ENCODE measurements at places on chromosomes 1 and 21. TPM values are rescaled to one million over a fixed set of nuclear protein-coding genes. Genes with fewer than 3 reads are reported as not detected.

OR4F16 gene
- total RNA-seq = 0.32 TPM

NBPF8 gene
- total RNA-seq = 19.0 TPM

NEGR1 gene
- 13.8 TPM for total RNA-seq

NR0B2 gene
- not detected for total RNA-seq

SEMA4A gene
- 0.43 TPM for total RNA-seq

FCRL1 gene
- total RNA-seq = not detected

UBL4B gene
- not detected for total RNA-seq

LRRC8B gene
- 0.86 TPM for total RNA-seq

C1QA gene
- not detected for total RNA-seq

TSPEAR gene
- total RNA-seq = not detected

FAM78B gene
- total RNA-seq = not detected

FAM72D gene
- total RNA-seq = 0.43 TPM

KCNA10 gene
- not detected for total RNA-seq

FAM151A gene
- not detected for total RNA-seq

KCNK1 gene
- total RNA-seq = 2.6 TPM

PLXNA2 gene
- 1.9 TPM for total RNA-seq

AIRE gene
- total RNA-seq = not detected

CRNN gene
- total RNA-seq = not detected

AADACL3 gene
- total RNA-seq = not detected

FCGR3B gene
- total RNA-seq = not detected

CTTNBP2NL gene
- 20.9 TPM for total RNA-seq

GRHL3 gene
- total RNA-seq = not detected

MMP23B gene
- total RNA-seq = 11.0 TPM

C1orf56 gene
- total RNA-seq = 2.6 TPM

ZNF683 gene
- total RNA-seq = not detected

AMY1A gene
- not detected for total RNA-seq

CSMD2 gene
- total RNA-seq = 3.0 TPM

FAM163A gene
- under 0.01 TPM for total RNA-seq

PRR9 gene
- total RNA-seq = not detected

TNN gene
- total RNA-seq = not detected

CFAP141 gene
- not detected for total RNA-seq

OR2T8 gene
- not detected for total RNA-seq

LCE1D gene
- not detected for total RNA-seq

KRTAP13-2 gene
- total RNA-seq = not detected

GIPC2 gene
- total RNA-seq = 0.43 TPM

MCOLN3 gene
- total RNA-seq = 0.97 TPM

THEMIS2 gene
- 6.4 TPM for total RNA-seq

SPRR2D gene
- total RNA-seq = not detected

ETS2 gene
- total RNA-seq = 36.7 TPM

WDR64 gene
- total RNA-seq = not detected

CALML6 gene
- under 0.01 TPM for total RNA-seq

Data from fibroblast of villous mesenchyme (primary cell).